Left ventricle myocardium superior (tissue), 1 donor: ENCODE measurements at places on chromosomes 12 and 14. TPM values are rescaled to one million over a fixed set of nuclear protein-coding genes. Genes with fewer than 3 reads are reported as not detected.

The SLC4A8 gene
- 0.32 TPM for total RNA-seq

The ZNF641 gene
- 16.1 TPM for total RNA-seq

The STAT2 gene
- 36.6 TPM for total RNA-seq

The SLC16A7 gene
- total RNA-seq = 129 TPM

The STAC3 gene
- 1.4 TPM for total RNA-seq

The NINJ2 gene
- 5.3 TPM for total RNA-seq

The TRHDE gene
- 0.35 TPM for total RNA-seq

The SMCO2 gene
- not detected for total RNA-seq
